Vagina (tissue), 2 donors: ENCODE measurements at places on chromosomes 12 and 14. TPM values are rescaled to one million over a fixed set of nuclear protein-coding genes. Genes with fewer than 3 reads are reported as not detected.

DNA sequence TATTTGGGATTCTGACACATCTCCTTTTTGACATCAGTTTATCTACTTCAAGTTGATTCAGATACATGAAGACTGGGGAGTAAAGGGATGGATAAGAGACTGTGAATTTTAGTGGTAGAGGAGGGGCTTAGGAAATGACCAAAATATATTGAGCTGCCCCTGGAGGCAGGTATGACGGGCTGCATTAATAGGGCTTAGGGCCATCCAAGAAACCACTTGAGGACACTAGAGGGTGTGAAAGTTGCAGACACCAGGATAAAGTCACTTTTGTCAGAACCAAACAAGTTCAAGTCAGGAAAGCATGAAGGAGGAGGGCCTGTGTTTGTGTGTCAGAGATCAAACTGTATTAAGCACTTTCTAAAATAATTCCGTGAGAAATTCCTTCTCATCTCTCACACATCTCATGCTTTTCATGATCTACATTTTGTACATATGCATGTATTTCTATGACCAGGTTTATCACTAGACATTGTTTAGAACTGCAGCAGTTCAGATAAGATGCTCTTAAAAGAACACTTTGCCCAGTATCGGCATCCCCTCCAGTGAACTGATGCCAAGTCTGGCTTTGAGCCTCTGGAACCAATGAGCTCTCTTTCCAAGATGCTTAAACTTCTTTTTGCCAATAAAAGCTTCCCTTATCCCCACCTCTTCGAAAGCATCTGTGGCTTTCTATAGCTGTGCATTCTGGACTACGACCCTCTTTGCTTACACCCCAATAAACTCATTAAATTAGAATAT is 136.9 kb downstream of the SLC38A1 start:
- DNase-seq, result no peak

DNA sequence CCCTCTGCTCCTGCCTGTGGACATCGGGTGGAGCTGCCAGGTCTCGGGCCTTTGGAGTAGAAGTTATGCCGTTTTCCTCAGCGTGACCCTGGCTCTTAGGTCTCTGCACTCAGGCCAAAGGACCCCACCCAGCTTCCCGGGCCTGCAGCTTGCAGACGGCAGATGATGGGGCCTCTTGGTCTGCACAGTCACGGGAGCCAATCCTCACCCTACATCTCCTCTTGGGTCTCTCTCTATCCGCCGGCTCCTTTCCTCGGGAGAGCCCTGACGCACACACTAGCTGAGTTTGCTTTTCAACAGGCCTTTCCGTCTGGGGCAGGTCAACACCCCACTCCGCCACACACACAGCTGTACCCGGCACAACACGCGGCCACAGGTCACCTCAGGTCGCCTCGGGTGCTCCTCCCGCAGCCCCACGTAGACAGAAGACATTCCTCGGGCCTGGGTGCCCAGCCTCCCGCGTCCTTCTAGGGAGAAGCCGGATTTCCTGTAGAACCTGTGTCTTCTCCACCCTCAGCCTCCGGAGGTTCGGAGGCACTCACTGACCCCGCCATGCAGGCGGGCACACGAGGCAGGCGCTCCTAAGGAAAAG is 9.9 kb downstream of the GALNT9 start:
- DNase-seq, result no peak

DNA sequence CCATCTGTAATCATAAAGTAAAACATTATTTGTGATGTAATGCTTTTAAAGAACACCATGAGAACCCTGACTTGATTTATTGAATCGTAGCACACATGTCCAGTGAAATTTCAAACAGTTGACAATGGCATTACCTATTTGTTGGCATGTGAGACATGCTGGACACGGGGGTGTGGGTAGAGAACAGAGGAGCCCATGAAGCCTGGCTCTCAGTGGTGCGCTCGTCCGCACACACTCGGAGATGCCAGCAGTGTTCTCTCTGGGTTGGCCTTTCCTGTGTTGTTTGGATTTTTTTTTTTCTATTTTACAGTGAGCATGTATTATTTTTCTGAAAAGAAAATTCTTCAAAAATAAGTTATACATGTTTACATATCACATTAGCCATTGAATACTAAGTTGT is 78.2 kb downstream of the PPP2R5C start:
- no peak for DNase-seq

DNA sequence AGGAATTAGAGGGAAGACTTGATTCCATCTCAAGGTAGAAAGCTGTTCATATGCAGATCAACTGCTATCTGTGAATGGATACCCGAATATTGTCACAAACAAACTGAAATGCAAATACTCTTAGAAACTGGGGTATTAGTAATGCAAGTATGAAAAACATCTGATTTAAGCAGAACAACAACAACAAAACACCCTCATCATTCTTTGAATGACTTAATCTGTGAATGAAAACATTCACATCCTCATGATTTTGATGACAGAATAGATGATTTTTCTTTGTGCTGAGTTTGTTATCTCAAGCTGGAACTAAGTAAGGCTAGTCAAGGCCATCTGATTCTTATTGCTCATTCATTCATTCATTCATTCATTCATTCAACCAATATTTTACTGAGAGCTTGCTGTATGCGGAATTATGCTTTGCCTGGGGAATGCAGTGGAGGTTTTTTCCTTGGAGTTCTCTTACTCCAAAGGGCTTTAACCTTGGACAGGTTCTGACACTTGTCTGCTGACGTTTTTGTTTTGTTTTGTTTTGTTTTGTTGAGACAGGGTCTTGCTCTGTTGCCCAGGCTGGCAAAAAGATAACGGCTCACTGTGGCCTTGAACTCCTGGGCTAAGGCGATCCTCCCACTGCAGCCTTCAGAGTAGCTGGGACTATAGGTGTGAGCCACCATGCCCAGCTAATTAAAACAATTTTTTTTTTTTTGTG is 23.3 kb downstream of the OR10G3 start:
- DNase-seq, result no peak

DNA sequence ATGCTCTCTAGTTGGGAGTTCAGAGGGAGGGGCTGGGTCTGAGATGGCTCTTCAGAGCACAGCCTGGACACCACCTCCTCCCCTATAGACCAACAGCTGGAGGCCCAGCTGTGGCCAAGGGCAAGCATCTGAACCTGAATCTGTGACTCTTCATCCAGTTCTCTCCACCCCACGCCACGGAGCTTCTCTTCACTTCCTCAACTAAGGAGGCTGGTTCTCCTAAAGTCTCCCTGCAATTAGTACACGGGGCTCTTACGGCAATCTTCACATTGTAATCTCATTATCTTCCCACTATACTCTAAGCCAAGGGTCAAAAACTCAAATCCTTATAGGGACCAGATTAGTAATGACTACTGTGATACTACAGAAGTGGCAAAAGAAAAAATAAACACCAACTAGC is 9.8 kb downstream of the NRDE2 start:
- DNase-seq, result no peak

- no peak for DNase-seq
Measured at GRCh38 chr12:84661786-84662185, 250.8 kb downstream of the SLC6A15 start.

DNA sequence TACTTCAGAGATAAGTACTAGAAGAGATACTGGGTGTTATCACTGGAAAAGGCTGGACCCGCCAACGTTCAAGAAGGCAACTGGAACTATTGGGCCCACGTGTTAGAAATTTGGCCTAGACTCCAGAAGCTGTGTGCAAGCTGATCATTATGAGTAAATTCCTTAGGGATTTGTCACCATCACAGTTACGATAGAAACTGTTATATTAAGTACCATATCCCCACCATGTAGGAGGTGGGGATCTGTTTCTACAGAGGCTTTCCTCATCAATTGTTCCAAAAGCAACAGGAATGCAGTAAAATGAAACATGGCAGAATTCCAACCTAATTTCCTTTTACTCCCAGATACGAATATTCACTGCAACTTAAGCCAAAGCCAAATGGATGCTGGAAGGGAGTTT is 170.7 kb downstream of the NOVA1 start:
- DNase-seq, result no peak

DNA sequence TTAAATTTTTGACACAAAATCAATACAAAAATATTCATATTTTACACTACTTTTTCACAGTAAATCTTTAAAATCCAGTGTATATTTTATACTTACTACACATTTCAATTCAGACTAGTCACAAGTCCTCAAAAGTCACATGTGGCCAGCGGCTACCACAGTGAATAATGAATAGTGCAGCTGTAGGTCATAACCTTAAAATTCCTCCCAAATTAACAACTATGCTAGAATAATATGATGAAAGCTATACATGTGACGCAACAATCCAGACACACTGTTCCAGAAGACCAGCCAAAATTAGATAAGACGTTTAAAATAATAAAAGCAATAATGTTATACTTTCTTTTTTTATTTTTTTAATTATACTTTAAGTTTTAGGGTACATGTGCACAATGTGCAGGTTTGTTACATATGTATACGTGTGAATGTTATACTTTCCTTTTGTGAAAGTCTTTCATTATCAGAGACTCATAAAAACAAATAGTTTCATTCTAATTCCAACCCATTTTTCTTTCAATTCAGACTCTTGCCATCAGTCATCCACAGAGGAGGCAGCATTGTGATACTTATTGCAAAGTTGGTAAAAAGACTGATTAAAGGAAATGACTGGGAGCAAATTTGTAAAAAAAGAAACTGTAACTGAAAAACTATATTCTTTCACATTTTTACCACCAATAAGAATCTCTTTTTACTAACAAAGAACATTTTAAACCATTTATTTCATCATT is 67.0 kb downstream of the C2CD5 start:
- no peak for DNase-seq

- DNase-seq, result no peak
Measured at GRCh38 chr14:69331206-69331605, 66.9 kb downstream of the ERH start.

NEMF gene
- 77.8 TPM for total RNA-seq

ARHGAP5 gene
- total RNA-seq, result 90.6 TPM
